T-cell (primary cell): ENCODE measurements at places on chromosomes 4 and X.

DNA sequence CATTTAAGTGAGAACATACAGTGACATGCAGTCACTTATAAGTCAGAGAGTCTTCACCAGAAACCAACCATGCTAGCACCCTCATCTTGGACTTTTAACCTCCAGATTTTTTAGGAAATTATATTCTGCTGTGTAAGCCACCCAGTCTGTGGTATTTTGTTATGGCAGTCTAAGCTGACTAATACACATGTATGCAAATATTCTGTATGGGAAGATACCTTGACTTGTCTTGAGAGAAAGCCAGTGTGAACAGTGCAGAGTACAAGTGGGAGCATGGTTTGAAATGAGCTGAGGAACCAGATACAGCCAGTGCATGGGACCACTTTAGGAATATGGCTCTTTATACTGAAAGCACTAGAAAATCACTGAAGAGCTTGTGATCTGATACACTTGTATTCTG, 110.4 kb upstream of the MAP9 start:
- DNase-seq: no peak

- no peak for DNase-seq
Observed at GRCh38 chr4:137076908-137077307, 455.4 kb downstream of the PCDH18 start.

GRCh38 chr4:175929441-175929840, 117.4 kb upstream of the GPM6A start:
- no peak for DNase-seq

DNA sequence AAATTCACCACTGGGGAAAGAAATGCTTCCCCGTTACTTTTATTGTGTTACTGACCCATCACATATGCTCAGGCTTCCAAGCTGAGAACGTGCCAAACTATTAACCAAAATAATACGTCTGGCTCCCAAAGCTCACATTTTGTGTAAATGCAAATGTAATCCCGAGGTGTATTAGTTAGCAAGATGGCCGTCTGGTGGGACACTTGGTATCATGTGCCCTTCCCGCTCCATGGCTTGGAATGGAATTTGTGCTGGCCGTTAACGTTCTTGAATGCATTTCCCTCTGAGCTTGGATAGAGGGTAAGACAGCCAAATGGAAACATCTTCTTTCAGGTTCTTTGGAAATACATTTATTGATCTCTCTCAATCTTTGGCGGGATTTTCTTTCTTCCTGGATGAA, 105.0 kb downstream of the MFAP3L start:
- DNase-seq: no peak
